H9 (cell line): ENCODE measurements at places on chromosomes 11 and 22.

GRCh38 chr11:131792243-131792642 is 421.8 kb downstream of the NTM start:
- no peaks in the 10 kb centered on the region for H3K27me3 ChIP-seq
- H3K4me1 ChIP-seq = no peaks in the 10 kb centered on the region
- no peak overlapping the region for H3K27ac ChIP-seq

- no peak overlapping the region for H3K4me3 ChIP-seq
- no peaks in the 10 kb centered on the region for H3K27me3 ChIP-seq
- no peak for DNase-seq
- H3K27ac ChIP-seq = no peak overlapping the region
- no peaks in the 10 kb centered on the region for H3K36me3 ChIP-seq
Observed at GRCh38 chr11:122788781-122789535, 49.3 kb upstream of the CRTAM start.

DNA sequence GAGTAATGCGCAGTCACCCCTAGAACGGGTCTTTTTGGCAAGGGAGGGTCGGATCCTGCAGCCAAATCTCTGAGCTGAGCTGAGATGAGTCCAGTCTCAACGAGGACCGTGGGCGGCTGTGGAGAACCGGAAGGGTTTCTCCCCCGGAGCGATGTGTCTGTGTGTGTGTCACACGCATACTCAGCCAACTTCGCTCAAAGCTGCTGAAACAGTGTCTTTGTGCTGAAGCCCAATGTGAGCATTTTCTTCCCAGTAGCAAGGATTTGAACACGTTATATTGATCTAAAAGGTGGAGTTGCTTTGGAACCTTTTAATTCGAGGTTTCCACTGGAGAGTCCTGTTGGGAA is 1.4 kb upstream of the CELSR1 start:
- peaks cover 25% of the 10 kb centered on the region for H3K36me3 ChIP-seq
- no peak for DNase-seq
- H3K4me3 ChIP-seq = peak overlapping the region; percentile 48
- H3K27ac ChIP-seq = no peak overlapping the region
- peaks cover 17% of the 10 kb centered on the region; the same call in 1 of the 2 replicates for H3K27me3 ChIP-seq

- H3K4me1 ChIP-seq = peaks cover 2% of the 10 kb centered on the region; the same call in 1 of the 2 replicates
- H3K27ac ChIP-seq = no peak overlapping the region
- H3K36me3 ChIP-seq = peaks cover 12% of the 10 kb centered on the region
- no peak overlapping the region for H3K4me3 ChIP-seq
- H3K27me3 ChIP-seq = no peaks in the 10 kb centered on the region
- no peak for DNase-seq
Observed at GRCh38 chr22:37632174-37633088, 7.0 kb upstream of the SH3BP1 start.

- no peaks in the 10 kb centered on the region; the same call in 1 of the 2 replicates for H3K4me1 ChIP-seq
- no peaks in the 10 kb centered on the region for H3K36me3 ChIP-seq
- no peak overlapping the region for H3K4me3 ChIP-seq
- no peaks in the 10 kb centered on the region for H3K27me3 ChIP-seq
- no peak for DNase-seq
Observed at GRCh38 chr11:120719348-120719747, 207.8 kb downstream of the GRIK4 start.

DNA sequence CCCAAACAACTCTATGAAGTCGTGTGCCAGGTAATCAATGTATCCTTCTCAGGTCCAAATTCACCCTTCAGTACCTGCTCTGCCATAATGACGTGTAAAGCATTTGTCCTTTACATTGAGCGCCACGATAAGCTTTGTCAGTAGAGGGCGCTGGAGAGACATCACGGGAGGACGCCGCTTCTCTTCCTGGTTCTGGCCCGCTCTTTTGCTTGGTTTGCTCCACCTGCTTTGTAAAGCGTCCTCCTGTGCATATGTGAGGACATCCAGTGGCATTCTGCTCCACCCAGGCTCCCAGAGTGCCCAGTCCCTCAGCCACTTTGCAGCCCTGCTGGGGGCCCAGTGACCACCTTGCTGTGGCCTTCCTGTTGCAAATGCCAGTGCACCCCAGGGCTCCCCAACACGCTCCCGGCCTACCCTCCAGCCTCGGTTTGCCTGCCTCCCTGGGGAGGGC is 61.1 kb downstream of the WT1 start:
- DNase-seq = peak; percentile 83
- peaks cover 5% of the 10 kb centered on the region; the same call in 2 of the 3 replicates for H3K36me3 ChIP-seq
- H3K4me3 ChIP-seq = no peak overlapping the region
- H3K27ac ChIP-seq = no peak overlapping the region
- no peaks in the 10 kb centered on the region for H3K27me3 ChIP-seq
- H3K4me1 ChIP-seq = no peaks in the 10 kb centered on the region

DNA sequence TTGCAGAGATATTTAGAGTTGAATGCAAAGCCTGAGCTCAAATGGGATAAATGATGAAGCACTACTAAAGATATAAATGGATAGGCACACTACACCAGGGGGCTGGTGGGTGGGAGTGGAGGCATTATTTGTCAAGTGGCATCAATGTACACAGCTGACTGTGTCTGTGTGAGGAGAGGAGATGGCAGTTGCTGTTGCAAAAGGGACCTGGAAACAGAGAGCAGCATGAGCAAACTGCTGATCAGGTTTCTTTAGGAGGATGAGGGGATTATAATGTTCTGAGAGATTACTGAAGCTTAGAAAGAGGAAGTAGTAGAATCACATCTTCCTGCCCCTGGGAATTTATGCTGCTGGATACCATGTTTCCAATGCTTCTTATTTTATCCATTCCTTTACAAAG is 39.4 kb upstream of the LIN7C start:
- H3K4me3 ChIP-seq = no peak overlapping the region
- no peak overlapping the region for H3K27ac ChIP-seq
- H3K36me3 ChIP-seq = no peaks in the 10 kb centered on the region
- no peaks in the 10 kb centered on the region for H3K4me1 ChIP-seq

DNA sequence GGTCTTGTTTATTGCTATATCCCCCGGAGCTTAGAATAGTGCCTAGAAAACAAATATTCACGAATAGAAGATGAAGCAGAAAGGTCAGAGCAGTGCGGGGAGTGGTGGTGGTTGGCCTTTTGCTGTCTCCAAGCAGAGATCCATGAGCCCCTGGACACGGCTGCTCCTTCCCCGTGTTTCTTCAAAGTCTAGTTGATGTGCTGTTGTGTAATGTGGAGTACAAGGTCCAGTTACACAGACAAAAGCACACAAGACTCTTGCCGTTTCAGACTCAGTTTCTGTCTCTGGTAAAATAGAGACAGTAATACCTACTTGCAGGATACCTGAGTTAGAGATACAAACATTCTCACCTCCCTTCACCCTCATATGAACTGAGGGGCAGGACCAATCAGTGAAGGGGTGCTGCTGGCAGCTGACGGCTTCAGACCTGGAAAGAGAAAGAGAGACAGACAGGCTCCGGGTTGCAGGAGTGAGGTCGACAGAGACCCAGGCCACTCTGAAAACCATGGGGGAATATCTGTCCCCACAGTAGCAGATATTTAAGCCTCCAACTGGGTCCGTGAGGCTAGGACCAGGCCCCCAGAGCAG is 56.2 kb downstream of the RASSF10 start:
- no peaks in the 10 kb centered on the region for H3K27me3 ChIP-seq
- no peaks in the 10 kb centered on the region for H3K36me3 ChIP-seq
- no peaks in the 10 kb centered on the region for H3K4me1 ChIP-seq
- no peak overlapping the region for H3K4me3 ChIP-seq
- no peak overlapping the region for H3K27ac ChIP-seq

- H3K27me3 ChIP-seq = no peaks in the 10 kb centered on the region
- no peak for DNase-seq
- no peak overlapping the region for H3K4me3 ChIP-seq
- H3K36me3 ChIP-seq = peaks cover 39% of the 10 kb centered on the region
- H3K27ac ChIP-seq = no peak overlapping the region
Observed at GRCh38 chr22:37057796-37058510, 6.4 kb downstream of the KCTD17 start.

GRCh38 chr11:9073466-9074225 is 17.8 kb downstream of the SCUBE2 start:
- no peaks in the 10 kb centered on the region for H3K27me3 ChIP-seq
- no peak for DNase-seq
- peaks cover 3% of the 10 kb centered on the region; the same call in 1 of the 2 replicates for H3K4me1 ChIP-seq
- H3K36me3 ChIP-seq = no peaks in the 10 kb centered on the region
- H3K4me3 ChIP-seq = no peak overlapping the region
- no peak overlapping the region for H3K27ac ChIP-seq

DNA sequence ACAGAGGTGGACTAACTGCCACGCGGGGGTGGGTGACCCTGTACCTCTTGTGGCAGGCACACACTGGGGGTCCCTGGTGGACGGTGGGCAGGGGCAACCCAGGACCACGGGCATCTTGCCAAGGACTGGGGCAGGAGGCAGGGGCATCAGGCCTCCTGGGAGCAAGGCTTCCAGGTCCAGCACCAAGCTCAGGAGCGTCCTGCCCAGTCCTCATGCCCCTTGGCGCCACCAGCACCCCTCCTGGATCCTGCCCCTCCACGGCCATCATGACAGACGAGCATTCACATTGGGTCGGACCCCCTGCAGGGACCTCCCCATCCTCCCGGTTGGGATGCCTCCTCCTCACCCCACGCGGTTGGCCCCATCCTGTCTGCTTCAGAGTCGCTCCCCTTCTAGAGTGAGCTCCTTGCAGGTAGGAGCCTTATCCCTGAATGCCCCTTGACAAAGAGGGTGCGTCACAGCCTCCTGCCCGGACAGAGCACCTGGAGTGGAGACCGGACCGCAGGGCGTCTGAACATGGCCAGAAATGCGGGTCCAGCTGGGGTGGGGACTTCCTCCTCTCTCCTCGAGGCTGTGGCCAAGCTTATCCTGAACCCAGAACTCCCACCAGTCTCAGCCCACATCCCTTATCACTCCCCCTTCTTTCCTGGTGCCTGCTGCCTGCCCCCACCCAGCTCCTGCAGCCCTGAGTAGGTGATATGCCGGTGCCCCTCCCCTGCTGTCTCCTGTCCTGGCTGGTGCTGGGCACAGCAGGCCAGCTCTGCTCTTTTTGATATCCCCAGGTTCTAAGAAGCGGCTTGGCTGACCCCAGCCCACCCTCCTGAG is 40.3 kb downstream of the IGF2 start:
- no peak overlapping the region for H3K4me3 ChIP-seq
- H3K27me3 ChIP-seq = no peaks in the 10 kb centered on the region
- no peak overlapping the region for H3K27ac ChIP-seq
- DNase-seq = peak; percentile 22
- no peaks in the 10 kb centered on the region for H3K4me1 ChIP-seq

DNA sequence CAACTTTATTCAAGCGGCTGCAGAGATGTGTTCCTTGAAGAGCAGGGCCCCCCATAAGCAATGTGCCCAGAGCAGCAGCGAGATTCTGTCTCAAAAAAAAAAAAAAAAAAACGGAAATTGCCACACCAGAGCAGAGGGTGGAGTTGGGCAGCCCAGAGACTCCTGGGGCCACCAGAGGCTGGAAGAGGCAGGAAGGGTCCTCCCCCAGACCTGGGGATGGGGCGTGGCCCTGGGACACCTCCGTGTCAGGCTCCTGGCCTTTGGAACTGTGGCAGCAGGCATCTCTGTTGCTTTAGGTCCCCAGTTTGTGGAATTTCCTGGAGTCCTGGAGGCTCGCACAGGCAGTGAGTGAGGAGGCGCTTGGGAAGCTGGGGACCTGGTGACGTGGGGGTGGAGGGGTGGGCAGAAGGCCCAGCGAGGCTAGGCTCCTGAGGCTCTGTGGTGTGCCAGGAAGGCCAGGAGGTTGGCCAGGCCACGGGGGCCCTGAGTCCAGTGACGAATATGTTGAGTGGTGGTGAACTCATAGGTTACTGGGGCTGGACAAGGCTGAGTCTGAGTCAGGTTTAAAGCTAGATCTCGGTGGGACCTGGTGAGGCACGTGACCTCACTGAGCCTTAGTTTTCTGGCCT is 735.6 kb downstream of the BRD1 start:
- no peak overlapping the region for H3K27ac ChIP-seq
- no peaks in the 10 kb centered on the region for H3K36me3 ChIP-seq
- DNase-seq = no peak
- no peaks in the 10 kb centered on the region for H3K4me1 ChIP-seq
- no peaks in the 10 kb centered on the region for H3K27me3 ChIP-seq

GRCh38 chr11:124837491-124837856 is 27.8 kb upstream of the ROBO3 start:
- no peak overlapping the region for H3K27ac ChIP-seq
- peak; percentile 46 for DNase-seq
- H3K36me3 ChIP-seq = no peaks in the 10 kb centered on the region

DNA sequence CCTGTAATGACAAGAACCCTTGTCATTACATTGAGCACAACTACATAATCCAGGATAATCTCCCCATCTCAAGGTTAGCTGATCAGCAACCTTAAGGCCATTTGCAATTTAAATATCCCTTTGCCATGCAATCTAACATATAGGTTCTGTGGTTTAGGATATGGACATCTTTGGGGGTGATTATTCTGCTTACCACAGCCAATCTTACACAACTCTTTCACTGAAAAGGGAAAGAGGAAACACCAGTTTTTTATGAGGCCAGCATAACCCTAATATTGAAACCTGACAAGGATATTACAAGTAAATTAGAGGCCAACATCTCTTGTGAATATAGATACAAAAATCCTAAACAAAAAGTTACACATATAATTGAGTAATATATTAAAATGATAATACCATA is 78.5 kb downstream of the CYP2R1 start:
- H3K27me3 ChIP-seq = no peaks in the 10 kb centered on the region
- no peaks in the 10 kb centered on the region for H3K4me1 ChIP-seq
- DNase-seq = no peak
- H3K4me3 ChIP-seq = no peak overlapping the region
- H3K27ac ChIP-seq = no peak overlapping the region

GRCh38 chr11:65663639-65664200 is 1.0 kb upstream of the RELA start:
- DNase-seq = no peak
- H3K27me3 ChIP-seq = no peaks in the 10 kb centered on the region
- H3K27ac ChIP-seq = no peak overlapping the region
- peaks cover 19% of the 10 kb centered on the region; the same call in 2 of the 3 replicates for H3K36me3 ChIP-seq

GRCh38 chr11:121661880-121662486 is 209.2 kb upstream of the SORL1-AS1 start:
- no peak overlapping the region for H3K27ac ChIP-seq
- H3K36me3 ChIP-seq = peaks cover 7% of the 10 kb centered on the region
- DNase-seq = no peak
- no peak overlapping the region for H3K4me3 ChIP-seq

GRCh38 chr22:29031227-29032011 is 30.2 kb downstream of the C22orf31 start:
- peak overlapping the region; percentile 34 for H3K27ac ChIP-seq
- H3K4me1 ChIP-seq = peaks cover 10% of the 10 kb centered on the region; the same call in 1 of the 2 replicates
- peak overlapping the region; percentile 74 for H3K4me3 ChIP-seq
- peak; percentile 74 for DNase-seq

DNA sequence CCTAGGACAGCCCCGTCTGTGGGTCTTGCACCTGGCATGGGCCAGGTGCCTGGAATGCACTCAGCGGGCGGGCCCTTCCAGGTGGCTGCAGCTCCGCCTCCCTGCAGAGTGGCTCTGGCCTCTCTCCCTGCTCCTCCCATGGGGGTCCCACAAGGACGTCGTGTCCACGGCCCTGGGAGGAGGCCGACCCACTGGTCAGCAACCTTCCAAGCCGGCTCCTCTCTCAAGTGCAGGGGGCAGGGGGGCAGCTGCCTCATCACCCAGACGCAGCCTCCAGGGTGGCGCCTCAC is 41.9 kb downstream of the CERK start:
- no peak for DNase-seq
- no peaks in the 10 kb centered on the region for H3K4me1 ChIP-seq
- no peak overlapping the region for H3K27ac ChIP-seq
- peaks cover 47% of the 10 kb centered on the region for H3K36me3 ChIP-seq
- no peaks in the 10 kb centered on the region for H3K27me3 ChIP-seq
